Stimulated activated CD8-positive, alpha-beta memory T cell treated with anti-CD3 and anti-CD28 coated beads, Interleukin-7, amount 100 ng/mL, for 4 hours (primary cell): ENCODE measurements at places on chromosomes 6 and 20.

DNA sequence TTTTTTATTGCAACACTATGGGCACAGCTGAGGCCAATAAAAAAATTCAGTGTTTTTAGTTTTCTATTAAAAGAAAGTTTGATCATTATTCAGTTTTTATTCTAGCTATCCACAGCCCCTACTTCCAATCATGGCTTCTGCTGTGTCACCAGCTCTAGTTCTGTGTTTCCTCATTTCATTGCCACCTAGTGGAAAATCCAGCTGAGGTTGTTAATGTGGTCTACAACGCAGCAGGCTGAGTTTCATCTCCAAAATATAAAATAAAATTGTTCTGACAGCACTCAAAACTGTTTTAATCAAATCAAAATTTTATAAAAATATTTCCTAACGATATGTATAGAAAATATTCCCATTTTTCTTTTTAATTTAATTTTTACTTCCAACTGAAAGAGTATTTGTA, 13.6 kb downstream of the COL9A1 start:
- no peak for DNase-seq

GRCh38 chr6:157672726-157673412, 150.2 kb upstream of the SNX9 start:
- DNase-seq = no peak

DNA sequence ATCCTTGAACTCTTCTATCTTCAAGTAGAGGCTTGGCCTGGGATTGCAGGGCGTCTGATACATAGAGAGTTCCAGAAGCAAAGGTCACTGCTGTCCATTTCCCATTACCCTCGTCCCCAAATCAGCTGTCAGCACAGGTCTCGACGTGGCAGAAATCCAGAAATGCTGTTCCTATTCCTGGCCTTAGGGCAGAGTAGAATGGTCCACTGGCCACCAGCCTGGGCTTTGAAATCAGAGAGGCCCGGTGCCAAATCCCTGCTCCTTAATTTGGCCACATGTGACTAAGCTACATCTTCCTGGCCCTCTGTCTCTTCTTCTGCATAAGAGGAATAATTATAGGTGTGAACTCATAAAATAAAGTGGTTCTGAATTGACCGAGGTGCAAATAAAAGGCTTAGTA, 40.9 kb upstream of the FAM83D start:
- DNase-seq = no peak

DNA sequence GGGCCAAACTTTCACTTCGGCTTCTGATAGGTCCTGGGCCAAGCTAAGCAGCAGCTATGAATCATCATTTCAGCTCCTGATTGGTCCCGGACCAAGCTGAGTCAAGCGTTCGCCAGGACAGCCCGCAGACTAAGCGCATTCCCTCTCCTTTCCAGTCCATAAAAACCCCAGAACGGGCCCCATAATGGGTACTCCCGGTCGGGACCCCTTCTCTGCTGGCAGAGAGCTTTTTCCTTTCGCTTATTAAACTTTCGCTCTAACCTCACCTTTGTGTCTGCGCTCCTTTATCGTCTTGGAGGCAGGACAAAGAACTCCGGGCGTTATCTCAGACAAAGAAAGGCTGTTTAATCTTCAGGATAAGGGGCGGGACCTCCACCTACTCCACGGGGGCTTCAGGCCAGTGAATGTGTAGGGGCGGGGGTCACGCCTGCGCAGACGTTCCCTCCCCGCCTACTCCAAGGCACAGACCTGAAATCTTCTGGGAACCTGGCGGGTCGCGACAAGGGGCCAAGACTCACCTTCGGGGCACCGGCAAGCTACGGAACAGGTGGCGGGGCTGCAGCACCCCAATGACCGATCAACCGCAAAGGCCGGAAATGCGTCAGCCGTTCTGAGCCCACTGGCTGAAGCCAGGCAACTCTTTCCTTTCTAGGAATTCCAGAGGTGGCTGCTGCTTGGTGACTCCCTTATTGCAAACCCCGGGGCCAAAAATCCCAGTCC, at the start of gene ZSCAN31:
ZSCAN31 (minus strand) TSS at position 585 of the 720 bp plus-strand sequence. CDS start 6,465 bp downstream, outside the sequence.
- peak; percentile 87 for DNase-seq

DNA sequence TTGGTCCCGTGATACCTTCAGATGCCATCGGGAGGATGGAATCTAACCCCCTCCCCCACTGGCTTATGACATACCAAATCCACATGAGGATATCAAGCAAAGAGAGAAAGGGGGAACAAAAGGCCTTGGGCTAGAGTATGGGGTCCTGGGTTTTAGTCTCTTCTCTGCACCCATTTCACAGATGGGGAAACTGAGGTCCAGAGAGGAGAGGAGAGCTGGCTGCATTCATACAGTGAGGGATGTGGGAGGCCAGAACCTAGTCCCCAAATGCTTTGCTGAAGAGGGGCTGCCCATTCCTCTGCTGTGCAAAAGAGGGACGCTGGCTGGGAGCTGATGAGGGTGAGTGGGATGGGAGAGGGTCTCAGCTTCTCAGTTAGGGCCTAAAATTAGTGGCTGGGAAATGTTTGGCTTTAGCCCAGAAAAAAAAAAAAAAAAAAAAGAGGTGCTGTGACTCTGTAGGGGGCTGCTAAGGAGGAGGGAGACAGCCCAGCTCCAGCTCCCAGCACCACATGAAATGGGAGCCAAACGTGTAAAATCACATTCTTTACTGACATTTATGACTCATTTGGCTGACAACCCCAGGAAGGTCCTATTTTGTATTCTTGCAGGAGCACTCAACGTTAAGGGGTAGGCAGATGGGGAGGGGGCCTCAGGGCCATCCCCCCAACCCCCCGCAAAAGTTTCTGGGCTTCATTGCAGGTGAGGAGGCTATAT, 11.9 kb downstream of the XKR7 start:
- DNase-seq = no peak

GRCh38 chr6:19472850-19473249, 364.3 kb upstream of the ID4 start:
- no peak for DNase-seq

DNA sequence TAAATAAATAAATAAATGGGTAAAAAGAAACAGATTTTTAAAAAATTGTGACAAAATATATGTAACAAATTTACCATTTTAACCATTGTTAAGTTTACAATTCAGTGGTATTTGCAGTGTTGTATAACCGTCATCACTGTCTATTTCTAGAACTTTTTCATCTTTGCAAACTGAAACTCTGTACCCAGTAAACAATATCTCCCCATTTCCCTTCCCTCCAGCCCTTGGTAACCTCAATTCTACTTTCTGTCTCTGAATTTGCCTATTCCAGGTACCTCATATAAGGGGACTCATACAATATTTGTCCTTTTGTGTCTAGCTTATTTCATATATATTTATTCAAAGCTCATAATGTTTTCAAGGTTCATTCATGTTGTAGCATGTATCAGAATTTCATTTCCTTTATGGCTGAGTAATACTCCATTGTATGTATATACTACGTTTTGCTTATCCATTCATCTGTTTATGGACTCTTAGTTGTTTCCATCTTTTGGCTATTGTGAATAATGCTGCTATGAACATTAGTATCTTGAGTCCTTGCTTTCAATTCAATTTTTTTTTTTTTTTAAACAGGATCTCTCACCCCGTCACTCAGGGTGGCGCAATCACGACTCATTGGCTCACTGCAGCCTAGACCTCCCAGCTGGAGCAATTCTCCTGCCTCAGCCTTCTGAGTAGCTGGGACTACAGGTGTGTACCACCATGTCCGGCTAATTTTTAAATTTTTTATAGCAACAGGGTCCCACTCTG, 8.9 kb downstream of the MANBAL start:
- DNase-seq = no peak

GRCh38 chr6:169252505-169253189, 999 bp downstream of the THBS2 start:
- no peak for DNase-seq

DNA sequence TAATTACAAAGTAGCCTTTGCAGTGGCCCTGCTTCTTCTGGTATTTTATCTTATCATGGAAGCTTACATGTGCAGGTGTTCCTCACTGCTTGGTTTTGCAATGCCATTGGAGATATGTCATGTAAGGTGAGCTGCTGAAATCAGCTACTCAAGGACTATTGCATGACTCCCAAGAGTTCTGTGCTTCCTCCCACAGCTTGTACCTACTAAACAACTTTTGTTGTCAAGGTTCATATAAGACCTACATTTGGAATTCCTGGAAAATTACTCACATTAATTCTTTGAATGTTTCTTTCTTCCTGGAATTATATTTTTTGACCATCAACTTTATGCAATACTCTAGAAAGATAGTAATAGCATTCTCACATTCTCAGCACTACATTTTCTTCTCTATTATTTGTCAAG, 427.5 kb upstream of the HSF2 start:
- no peak for DNase-seq

DNA sequence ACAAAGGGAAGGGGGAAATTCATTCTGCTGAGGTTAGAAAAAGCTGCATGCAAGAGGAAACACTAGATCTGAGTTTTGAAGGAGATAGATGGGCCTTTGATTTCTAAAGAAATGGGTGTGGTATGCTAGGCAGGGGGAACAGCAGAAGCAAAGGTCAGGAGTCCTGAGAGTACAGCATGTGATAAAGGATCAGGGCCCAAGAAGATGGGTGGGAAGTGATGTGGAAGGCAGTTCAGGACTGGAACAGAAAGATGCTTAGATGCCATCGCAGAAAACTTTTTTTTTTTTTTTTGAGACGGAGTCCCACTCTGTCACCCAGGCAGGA, 126.2 kb downstream of the ALDH8A1 start:
- DNase-seq = no peak

- no peak for DNase-seq
These were observed 195.5 kb upstream of the PDE10A start for GRCh38 chr6:165858586-165858985.

DNA sequence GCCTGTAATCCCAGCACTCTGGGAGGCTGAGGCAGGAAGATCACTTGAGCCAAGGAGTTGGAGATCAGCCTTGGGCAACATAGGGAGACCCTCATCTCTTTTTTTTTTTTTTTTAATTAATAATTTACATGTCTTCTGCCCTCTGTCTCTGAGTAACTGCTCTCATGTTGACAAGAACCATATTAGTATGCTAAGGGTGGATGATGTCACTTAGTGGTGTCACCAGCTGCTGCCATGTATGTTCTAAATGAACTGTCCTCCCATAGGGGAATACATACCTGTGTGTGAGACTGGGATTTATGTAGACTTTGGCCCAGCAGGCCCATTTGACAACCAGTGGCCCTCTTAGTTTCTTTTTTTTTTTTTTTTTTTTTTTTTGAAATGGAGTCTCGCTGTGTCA, 65.6 kb downstream of the SCAND1 start:
- no peak for DNase-seq

DNA sequence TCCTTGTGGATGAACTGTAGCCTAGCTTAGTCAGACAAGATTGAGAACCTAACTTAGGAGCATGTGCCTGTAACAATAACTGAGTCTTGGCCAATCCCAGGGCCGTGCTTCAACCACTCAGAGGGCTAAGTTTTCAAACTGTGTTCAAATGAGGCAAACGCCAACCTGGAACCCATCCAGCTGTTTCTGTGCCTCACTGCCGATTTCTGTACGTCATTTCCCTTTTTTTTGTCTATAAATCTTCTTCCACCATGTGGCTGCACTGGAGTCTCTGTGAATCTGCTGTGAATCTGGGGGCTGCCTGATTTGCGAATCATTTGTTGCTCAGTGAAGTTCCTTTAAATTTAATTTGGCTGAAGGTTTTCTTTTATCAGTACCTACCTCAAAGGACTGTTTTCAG, 115.0 kb upstream of the CHD6 start:
- no peak for DNase-seq

- no peak for DNase-seq
These were observed 21.1 kb upstream of the TRIM26 start for GRCh38 chr6:30234356-30234755.

DNA sequence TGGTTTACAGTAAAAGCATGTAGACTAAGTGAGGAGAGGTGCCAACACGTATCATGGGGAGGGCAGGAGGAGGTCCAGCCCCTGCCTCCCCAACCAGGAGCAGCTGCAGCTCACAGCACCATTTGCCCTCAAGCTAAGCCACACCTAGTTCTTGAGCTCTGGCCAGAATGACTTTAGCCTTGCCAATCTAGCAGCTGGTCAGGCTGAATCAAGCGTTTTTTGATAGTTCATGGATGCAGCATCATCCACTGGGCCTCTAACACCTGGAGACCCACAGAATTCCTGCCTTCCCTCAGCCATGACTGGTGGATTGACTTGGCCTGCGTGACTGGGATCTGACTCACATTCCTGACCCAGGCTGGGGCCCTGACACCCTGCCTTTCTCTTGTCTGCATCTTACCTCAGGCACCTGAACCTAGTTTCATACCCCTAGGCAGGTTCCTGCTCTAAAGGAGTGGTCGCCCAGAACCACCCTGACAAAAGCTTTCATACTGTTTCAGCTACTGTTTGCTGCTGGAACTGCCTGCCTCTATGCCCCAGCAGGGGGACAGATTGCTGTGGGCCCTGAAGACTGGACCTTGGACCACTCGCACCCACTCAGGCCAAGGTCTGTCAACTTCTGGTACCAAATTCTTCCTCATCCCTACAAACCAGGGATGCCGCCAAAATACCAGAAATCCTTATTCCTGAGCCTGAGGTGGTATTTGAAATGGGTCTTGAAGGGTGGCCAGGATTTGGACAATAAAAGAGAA, 122.3 kb downstream of the QRSL1 start:
- DNase-seq = no peak

- no peak for DNase-seq
These were observed 23.3 kb downstream of the ARFGEF2 start for GRCh38 chr20:48944663-48945297.

DNA sequence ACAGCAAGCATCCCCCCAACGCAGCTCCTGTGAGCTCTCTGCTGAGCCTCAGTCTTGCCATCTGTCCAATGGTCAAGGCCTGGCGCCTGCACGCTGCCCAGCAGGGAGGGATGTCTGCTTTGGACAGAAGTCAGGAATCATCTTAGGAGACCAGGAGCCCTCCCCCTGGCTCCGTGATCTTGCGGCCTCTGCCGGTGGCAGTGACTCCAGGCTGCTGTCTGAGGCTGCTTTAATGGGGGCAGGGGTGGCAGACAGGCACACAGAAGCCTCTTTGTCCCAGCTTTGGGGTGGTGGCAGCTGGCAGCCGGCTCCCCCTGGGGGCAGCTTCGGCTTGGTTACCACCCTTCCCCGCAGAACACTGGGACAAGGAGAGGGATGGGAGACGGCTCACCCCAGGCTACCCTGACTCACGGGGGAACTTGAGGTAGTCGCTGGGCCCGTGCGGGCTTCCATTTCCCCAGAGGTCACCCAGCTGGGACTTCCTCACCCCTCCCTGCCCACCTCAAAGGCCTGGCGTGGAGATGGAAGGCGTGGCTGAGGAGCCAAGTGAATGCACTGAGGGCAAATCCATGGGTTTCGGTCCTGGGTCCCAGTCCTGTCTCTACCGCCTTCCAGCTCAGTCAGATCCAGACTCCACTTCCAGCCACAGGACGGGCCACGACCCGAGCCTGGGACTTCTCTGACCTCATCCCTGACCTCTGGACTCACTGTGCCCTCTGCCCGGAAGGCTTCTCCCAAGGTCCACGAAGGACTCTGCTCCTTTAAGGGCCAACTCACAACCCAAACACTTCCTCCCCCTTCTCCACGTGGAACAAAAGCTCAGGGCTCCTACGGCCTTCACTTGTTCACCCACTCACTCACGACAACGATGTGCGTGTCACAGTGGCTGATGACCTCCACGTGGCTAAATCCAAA, 14.8 kb downstream of the PEDS1 start:
- DNase-seq = no peak
